CD4-positive, alpha-beta memory T cell (primary cell): ENCODE measurements at places on chromosomes 3 and 15. TPM values are rescaled to one million over a fixed set of nuclear protein-coding genes. Genes with fewer than 3 reads are reported as not detected.
A peak's percentile ranks its signal among the peaks of the same experiment; 100 is the strongest.

DNA sequence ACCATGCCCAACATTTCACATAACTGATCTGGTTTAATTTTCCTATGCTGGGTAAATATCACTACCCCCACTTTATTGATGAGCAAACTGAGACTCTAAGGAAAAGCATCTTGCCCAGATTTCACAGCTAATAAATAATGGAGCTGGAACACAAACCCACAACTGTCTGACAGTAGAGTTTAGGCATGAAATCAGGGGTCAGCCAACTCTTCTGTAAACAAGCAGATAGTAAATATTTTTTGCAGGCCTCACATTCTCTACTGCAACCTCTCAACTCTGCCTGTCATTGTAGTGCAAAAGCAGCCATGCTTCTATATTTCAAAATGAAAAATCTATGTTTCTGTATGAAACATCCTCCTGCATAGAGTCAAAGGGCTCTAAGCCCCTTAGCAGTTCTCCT, 111.5 kb downstream of the ERC2 start:
- DNase-seq: no peak

DNA sequence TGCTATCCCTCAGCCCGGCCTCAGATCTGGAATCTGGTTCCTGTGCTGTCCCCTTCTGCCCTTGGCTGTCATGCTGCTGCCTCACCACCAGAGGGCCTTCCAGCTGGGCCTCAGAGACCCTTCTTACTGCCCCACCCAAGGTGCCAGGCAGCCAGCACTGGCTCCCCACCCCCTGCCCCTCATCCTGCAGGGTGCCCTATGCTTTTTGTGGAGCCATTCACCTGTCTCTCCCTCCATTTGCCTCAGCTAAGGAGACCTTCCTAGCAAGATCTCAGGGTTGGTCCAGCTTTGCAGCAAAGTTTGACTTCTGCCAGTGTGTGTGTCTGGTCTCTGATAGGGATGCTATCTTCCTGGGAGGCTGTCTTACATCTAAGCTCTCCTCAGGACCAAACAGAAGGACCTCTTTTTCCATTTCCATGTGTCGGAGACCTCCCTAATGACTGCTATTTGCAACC, 1.9 kb upstream of the VWA5B2 start:
- DNase-seq: peak; percentile 57

- no peak for DNase-seq
Observed at GRCh38 chr3:52290596-52291507, 3.2 kb downstream of the GLYCTK start.

GRCh38 chr3:172347895-172348679, 100.2 kb downstream of the GHSR start:
- DNase-seq: no peak

CPEB1 gene
- polyA plus RNA-seq: 0.39 TPM

ZDHHC3 gene
- polyA plus RNA-seq: 35.4 TPM

GHSR gene
- polyA plus RNA-seq: not detected
